ENCODE measurements at places on chromosomes 4 and X. TPM values are rescaled to one million over a fixed set of nuclear protein-coding genes. Genes with fewer than 3 reads are reported as not detected.

PNMA6F gene
- polyA plus RNA-seq: not detected

F9 gene
- polyA plus RNA-seq: not detected

ZIC3 gene
- polyA plus RNA-seq: 1.4 TPM

FRAS1 gene
- 9.2 TPM for polyA plus RNA-seq

CTBP1 gene
- 142 TPM for polyA plus RNA-seq

AKAP14 gene
- not detected for polyA plus RNA-seq

ARSJ gene
- 7.3 TPM for polyA plus RNA-seq

SLC25A6 gene
- 377 TPM for polyA plus RNA-seq

GPR173 gene
- polyA plus RNA-seq: 5.1 TPM

ADGRA3 gene
- 47.3 TPM for polyA plus RNA-seq

CSTF2 gene
- 13.4 TPM for polyA plus RNA-seq

SHROOM2 gene
- polyA plus RNA-seq: 1.3 TPM

FGD1 gene
- 18.8 TPM for polyA plus RNA-seq

ALB gene
- 0.80 TPM for polyA plus RNA-seq

AMBN gene
- not detected for polyA plus RNA-seq

FABP2 gene
- not detected for polyA plus RNA-seq

DIPK2B gene
- polyA plus RNA-seq: 19.6 TPM

CENPC gene
- 16.6 TPM for polyA plus RNA-seq

HTRA3 gene
- 69.5 TPM for polyA plus RNA-seq

LNX1 gene
- 6.0 TPM for polyA plus RNA-seq

ADH7 gene
- not detected for polyA plus RNA-seq

XAGE2 gene
- polyA plus RNA-seq: not detected

MXRA5 gene
- polyA plus RNA-seq: 105 TPM

IL3RA gene
- polyA plus RNA-seq: 25.0 TPM

CT55 gene
- polyA plus RNA-seq: not detected

SLC16A2 gene
- 57.2 TPM for polyA plus RNA-seq

UGT2B11 gene
- not detected for polyA plus RNA-seq

COX7B gene
- polyA plus RNA-seq: 236 TPM

CDX4 gene
- polyA plus RNA-seq: not detected

ACE2 gene
- not detected for polyA plus RNA-seq

SCRG1 gene
- 2.2 TPM for polyA plus RNA-seq

CISD2 gene
- polyA plus RNA-seq: 26.9 TPM

POU3F4 gene
- polyA plus RNA-seq: 0.31 TPM

MAGED4 gene
- polyA plus RNA-seq: 38.7 TPM

PSAPL1 gene
- not detected for polyA plus RNA-seq

PNMA6A gene
- polyA plus RNA-seq: 0.91 TPM

ATP5ME gene
- polyA plus RNA-seq: 306 TPM

OCIAD2 gene
- 25.2 TPM for polyA plus RNA-seq

ATP11C gene
- 15.6 TPM for polyA plus RNA-seq

SOWAHD gene
- 0.48 TPM for polyA plus RNA-seq

FAM47E gene
- polyA plus RNA-seq: 1.1 TPM

TIMM17B gene
- polyA plus RNA-seq: 27.2 TPM

TSPAN7 gene
- polyA plus RNA-seq: 130 TPM

Measured in muscle of back (tissue), 13 donors.